ENCODE measurements at places on chromosomes 16 and 17.

DNA sequence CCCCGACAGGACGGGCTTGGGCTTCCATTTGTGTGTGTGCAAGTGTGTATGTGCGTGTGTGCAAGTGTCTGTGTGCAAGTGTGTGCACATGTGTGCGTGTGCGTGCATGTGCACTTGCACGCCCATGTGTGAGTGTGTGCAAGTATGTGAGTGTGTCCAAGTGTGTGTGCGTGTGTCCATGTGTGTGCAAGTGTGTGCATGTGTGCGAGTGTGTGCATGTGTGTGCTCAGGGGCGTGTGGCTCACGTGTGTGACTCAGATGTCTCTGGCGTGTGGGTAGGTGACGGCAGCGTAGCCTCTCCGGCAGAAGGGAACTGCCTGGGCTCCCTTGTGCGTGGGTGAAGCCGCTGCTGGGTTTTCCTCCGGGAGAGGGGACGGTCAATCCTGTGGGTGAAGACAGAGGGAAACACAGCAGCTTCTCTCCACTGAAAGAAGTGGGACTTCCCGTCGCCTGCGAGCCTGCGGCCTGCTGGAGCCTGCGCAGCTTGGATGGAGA, 23.1 kb upstream of the ITGAX start:
- DNase-seq: no peak

GRCh38 chr16:24975428-24975889, 39.7 kb downstream of the ARHGAP17 start:
- DNase-seq: no peak

DNA sequence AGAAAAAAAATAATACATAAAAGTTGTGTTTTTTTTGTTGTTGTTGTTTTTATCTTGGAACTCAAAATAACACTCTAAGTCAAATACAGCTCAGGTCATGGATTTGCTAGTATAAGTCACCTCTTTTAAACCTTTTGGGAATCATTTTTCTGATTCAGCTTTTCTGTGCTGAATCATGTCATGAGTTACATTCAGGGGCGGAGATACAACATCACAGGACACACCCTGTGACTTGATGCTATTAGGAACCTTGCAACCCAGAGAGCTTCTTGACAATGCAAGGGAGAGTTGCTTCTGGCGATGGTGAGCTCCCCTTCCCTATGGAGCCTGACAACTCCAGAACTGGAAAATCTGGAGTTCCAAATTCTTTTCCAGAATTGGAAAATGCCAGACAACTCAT, 358.3 kb upstream of the C16orf82 start:
- DNase-seq: no peak

DNA sequence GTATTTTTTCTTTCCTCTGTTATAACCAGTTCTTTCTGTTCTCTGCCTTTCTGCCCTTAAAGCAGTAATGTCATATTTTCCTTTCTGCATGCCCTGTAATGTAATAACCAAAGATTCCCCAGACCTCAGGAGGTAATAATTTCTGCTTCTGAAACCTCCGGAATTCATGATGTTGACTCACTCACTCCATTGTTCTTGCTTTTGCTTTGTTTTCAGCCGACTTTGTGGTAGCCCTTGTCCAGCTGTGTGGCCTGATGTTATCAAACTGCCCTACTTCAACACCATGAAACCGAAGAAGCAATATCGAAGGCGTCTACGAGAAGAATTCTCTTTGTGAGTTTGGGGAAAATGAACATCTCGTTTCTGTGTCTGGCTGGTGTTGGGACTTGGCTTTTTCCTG, 55.9 kb downstream of the CDK12 start:
- DNase-seq: no peak

DNA sequence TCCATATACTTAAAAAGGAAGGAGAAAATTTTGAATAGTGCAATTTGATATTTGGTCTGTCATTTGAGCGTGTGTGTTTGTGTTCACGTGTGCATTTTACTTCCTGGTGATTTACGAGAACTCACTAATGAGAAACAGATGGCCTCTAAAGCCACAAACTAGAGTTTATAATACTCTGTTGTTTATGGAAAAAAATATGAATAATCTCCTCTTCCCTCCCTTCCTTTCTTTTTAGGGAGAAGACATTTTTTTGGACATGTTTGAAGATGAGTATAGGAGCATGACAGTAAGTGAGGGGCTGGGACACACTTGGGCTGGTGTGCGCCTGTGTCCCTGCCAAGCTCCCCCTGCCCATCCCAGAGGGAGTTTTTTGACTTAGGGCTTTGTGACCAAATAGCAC, 102.7 kb downstream of the CLEC16A start:
- no peak for DNase-seq

DNA sequence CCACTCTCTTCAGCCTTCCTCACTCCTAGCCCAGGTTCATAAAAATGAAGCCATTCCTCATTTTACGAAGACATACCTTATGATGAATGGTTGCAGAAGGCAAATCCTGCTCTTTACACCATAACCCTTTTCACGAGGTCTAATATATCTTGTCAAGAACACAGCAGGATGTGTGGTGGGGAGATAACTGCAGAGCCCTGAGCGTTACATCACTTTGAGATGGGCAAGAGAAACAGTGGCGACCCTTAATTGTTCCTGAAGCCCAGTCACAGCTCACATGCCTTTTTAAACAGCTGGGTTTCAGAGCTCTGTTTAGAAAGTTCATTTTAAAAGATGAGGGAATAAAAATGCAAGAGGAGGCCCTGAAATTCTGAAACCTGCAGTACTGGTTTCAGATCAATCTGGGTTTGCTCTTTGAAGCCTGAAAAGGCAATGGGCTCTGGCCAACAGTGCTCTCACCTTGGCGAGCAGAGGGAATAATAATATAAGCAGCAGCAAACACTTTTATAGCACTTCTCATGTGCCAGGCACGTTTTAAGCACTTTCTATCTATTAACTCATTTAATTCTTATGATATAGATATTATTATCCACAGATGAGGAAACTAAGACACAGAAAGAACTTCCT, 2.9 kb downstream of the FAM117A start:
- DNase-seq: no peak

GRCh38 chr17:43723697-43724359, 34.8 kb downstream of the SOST start:
- DNase-seq: no peak

GRCh38 chr17:79810130-79811010, 13.5 kb upstream of the CBX8 start:
- DNase-seq: peak; percentile 94

DNA sequence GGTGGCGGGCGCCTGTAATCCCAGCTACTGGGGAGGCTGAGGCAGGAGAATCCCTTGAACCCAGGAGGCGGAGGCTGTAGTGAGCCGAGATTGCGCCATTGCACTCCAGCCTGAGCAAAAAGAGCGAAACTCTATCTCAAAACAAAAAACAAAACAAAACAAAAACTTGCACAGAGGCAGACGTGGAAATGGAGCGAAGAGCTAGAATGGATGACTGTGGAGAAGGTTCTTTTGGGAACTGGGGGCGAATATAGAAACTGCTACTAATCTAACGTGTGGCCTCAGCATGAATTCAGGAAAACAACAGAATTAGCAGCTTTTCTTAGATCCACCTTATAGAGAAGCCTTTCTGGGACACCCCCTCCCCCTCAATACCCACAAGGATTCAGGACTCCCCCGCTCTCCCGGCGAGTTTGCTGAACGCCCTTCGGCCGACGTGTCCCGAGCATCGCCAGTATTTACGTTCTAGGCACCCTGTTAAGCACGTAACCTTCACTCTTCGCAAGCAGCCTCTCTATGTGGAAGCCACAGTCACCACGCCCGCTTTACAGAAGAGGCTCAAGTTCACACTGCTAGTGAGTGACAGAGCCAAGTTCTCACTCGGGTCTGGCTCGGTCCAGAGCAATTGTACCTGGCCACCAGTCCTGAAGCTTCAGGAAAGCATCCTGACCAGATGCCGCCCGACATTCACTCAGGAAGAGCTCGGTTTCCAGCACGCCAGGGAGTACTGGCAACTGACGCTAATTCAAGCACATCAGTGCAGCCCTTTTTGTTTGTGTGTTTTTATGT, 13.3 kb upstream of the ABR start:
- DNase-seq: no peak

- no peak for DNase-seq
Observed at GRCh38 chr16:67571464-67571863, 9.1 kb downstream of the CTCF start.

DNA sequence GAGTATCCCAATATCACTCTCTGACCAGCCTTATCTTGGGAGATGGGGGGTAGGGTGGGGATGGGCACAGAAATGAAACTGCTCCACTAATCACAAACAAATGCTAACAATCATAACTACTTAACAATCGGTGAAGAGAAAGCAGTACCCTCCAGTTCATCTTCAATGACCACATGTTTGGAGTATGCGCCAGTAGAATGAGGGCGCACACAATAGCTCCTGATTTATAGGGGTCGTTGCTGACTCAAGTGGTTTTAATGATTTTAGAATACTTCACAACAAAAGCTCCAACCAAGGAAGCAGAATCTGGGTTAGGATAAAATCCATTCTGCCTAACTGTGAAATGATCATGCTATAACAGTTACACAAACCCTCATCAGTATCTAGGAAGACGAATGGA, 184.4 kb downstream of the AATF start:
- no peak for DNase-seq

DNA sequence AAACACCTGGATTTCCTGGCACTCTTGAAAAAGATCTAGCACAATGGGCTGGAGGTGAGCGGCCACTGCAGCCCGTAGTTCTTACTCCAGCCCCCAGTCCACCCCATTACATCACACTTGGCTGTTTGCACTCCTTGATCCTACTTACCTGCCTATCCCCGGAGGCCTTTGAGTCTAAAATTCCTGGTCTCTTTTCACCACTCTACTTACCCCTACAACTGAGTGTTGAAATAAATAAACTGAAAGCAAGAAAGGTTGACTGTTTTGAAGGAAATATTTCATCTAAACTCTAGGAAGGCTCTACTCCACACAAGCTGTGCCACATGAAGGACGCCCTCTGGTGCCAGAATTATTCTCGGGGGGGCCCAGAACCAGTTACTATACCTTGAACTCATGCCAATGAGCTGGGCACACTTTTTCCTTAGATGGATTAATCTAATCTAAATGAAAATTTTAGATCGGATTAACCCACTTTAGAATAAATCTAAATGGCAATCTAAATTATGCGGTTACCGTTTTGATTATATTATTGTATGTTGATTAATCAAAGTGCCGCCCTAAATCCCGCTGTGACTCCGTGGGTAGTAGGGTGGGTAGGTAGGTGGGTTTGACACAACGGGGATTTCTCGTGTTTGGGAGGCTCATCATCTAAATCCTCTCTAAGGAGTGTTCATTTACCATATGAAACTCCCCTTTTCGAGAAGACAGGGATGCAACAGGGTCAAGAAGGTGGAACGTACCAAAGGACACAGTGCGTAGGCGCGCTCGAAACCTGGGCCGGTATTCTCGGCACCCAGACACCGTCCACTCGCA, 651 bp upstream of the EIF1 start:
- peak; percentile 78 for DNase-seq

DNA sequence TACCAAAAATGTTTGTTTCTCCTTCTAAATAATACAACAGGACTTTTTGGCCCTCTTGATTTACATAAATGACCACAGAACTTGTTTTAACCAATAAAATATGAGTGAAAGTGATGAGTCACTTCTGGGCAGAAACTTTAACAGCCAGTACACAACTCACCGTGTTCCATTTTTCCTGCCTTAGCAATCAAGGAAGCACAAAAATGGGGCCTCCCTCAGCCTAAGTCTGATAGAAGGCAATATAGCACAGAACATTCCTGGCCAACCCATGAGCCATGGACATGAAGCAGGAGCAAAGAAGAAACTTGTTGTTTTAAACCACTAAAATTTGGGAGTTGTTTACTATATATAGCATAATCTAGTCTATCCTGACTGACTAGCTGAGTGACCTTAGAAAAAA, 61.1 kb upstream of the MTMR4 start:
- DNase-seq: no peak

DNA sequence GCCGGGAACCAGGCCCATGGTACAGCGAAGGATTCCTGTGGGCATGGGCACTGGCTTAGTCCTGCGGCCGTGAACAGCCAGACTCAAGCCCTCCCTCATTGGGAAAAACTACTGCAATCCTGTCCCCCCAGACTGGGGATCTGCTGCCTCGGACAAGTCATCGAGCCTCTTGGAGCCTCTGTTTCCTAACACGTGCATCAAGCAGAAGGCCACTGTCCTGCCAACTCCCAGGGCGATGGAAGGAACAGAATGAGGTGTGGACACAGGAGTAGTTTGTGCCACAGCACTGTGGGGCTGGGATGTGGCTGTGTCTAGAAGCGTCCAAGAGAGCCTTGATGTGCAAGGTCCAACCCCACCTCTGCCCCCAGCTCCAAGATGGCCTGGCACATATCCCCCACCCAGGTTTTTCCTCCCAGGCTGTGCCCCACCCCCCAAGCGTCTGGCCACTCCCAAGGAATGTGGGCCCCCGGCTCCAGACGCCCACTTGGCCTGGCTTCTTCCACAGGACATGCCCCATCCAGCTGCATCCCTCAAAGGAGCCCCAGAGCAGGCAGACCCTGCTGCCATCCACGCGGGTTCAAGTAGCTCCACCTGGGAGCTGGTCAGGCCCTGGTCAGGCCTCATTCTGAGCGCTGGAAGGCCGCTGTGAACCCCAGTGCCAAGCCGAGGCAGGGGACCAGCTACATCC, 3.4 kb downstream of the CAMKK1 start:
- DNase-seq: no peak

DNA sequence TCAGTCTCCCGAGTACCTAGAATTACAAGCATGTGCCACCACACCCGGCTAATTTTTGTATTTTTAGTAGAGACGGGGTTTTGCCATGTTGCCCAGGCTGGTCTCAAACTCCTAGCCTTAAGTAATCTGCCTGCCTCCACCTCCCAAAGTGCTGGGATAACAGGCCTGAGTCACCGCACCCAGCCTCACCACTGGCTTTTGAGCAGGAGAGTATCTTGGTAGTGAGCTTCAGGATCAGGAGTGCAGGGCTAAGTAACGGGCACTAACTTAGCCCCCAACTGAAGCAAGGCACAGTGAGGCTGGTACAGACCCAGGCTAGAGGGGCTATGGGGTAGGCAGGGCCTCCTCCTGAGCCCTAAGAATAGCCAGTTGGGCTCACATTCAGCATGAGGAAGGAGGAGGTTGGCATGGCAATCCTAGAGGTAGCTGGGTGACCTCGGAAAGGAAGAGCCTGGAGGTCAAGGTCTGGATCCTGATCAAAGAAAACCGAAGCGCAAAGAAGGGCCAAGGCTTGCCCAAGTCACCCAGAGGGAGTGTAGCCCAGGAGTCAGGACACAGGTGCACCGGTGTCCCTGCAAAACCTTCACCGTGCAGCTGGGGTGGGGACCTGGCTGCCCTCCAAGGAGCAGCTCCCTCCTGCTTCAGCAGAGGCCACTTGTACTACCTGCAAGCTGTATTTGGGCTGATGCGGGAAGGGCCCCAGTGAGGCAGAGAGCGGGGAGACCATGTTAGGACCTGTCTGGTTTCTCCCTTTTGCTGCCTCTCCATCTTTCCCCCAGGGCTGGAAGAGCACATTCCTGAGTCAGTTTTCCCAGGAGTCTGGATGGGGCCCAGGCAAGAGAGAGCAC, 1.3 kb upstream of the ADGRG5 start:
- DNase-seq: no peak

Measured in NCI-H774 (cell line).